ENCODE measurements at places on chromosomes 13 and 19.

DNA sequence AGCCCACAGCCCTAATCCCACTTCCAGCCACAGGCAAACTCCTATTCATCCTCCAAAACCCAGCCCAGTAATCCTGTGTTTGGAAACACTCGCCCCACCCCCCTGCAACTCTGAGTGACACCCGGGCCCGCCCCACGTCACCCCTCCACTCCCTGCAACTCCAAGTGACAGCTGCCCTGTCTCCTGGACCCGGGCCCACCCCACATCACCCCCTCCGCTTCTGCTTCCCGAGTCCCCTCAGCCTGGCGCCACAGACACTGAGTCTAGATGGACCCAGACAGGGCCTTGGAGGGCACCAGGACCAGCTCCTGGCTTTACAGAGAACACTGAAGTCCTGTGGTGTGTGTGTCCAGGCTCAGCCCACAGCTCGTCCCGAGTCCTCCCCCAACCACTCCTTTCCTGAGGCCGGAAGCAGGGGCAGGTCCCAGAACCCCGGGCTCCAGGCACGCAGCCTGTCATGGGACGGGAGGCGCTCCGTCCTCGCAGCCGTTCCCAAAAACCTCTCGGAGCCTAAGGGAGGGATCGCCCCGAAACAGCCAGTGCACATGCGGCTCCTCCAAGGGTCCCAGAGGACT is 7.7 kb downstream of the REXO1 start:
- peak overlapping the region; percentile 63 for H3K27ac ChIP-seq
- no peak overlapping the region for H3K4me3 ChIP-seq
- no peak for DNase-seq
- no peaks in the 10 kb centered on the region for H3K27me3 ChIP-seq
- H3K4me1 ChIP-seq = 0 out of 2 replicates have a peak, but pooled peaks cover 6% of the 10 kb centered on the region

- peaks cover 72% of the 10 kb centered on the region for H3K27me3 ChIP-seq
- no peak overlapping the region for H3K27ac ChIP-seq
- no peak for DNase-seq
- H3K4me1 ChIP-seq = peaks cover 45% of the 10 kb centered on the region
Observed at GRCh38 chr13:112069061-112069844, 2.3 kb downstream of the SOX1 start.

GRCh38 chr13:30796631-30797601 is 61.6 kb downstream of the ALOX5AP start:
- no peaks in the 10 kb centered on the region for H3K27me3 ChIP-seq
- no peak overlapping the region for H3K27ac ChIP-seq
- DNase-seq = no peak
- no peaks in the 10 kb centered on the region for H3K36me3 ChIP-seq
- H3K4me3 ChIP-seq = no peak overlapping the region
- H3K4me1 ChIP-seq = peaks cover 17% of the 10 kb centered on the region

GRCh38 chr19:55032170-55032800 is 5.8 kb downstream of the GP6 start:
- no peaks in the 10 kb centered on the region for H3K4me1 ChIP-seq
- no peak for DNase-seq
- no peak overlapping the region for H3K4me3 ChIP-seq
- no peaks in the 10 kb centered on the region for H3K27me3 ChIP-seq
- H3K36me3 ChIP-seq = no peaks in the 10 kb centered on the region

DNA sequence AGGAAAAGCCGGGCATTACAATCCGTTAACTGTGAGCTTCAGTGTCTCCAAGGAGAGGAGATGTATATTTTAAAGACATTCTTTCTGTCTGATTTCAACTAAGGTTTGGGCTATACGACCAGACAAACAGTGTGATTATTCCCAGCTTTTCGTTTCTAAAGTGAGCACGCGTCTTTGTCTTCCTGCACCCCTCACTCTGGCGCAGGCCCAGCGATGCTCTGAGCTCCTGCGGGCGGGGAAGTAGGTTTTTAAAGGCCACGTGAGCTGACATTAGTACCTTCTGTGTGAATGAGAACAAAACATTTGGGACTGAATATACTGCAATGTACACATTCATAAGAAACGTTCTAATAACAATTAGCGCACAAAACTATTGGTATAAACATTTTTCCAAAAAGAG is 15.3 kb upstream of the RANBP3 start:
- H3K27me3 ChIP-seq = no peaks in the 10 kb centered on the region
- peaks cover 8% of the 10 kb centered on the region for H3K4me1 ChIP-seq
- H3K4me3 ChIP-seq = no peak overlapping the region
- H3K27ac ChIP-seq = no peak overlapping the region
- no peaks in the 10 kb centered on the region for H3K36me3 ChIP-seq

- H3K4me1 ChIP-seq = peaks cover 26% of the 10 kb centered on the region
- H3K27ac ChIP-seq = no peak overlapping the region
- H3K36me3 ChIP-seq = no peaks in the 10 kb centered on the region
- H3K4me3 ChIP-seq = no peak overlapping the region
Observed at GRCh38 chr13:28568286-28568685, 73.4 kb upstream of the FLT1 start.

- H3K27ac ChIP-seq = peak overlapping the region; percentile 98
- no peaks in the 10 kb centered on the region for H3K36me3 ChIP-seq
- H3K27me3 ChIP-seq = peaks cover 7% of the 10 kb centered on the region
- peak; percentile 98 for DNase-seq
- H3K4me1 ChIP-seq = peaks cover 8% of the 10 kb centered on the region
Observed at GRCh38 chr19:38596057-38596981, 21.4 kb downstream of the MAP4K1 start.

DNA sequence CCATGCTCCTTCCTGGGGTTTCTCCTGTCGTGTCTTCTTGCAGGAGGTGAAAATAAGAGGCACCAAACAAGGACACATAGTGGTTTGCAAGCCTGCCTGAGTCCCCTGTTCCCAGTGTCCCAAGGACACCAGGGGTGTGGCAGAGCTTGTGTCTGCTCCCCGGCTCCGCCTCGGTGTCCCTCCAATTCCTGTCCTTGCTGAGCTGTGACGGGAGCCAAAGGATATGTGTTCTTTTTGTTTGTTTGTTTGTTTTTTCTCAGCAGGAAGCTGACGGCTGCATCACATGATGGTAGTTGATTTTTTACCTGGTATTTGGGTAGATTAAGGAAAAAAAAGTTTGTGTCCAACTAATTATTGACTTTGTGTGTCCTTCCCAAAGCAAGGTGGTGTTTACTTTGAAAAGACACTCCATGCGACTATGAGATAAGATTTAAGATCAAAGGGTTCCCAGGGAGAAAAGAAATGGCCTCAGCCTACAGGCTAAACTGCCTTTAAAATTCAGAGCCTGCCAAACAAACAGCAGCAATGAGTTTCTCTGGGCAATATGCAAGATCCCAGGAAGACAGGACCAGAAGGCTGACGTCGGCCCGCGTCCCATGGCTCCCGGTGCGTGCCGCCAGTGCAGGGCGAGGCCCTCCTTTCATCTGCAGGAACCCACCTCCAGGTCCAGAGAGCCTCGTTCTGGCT is 50.8 kb upstream of the XPO4 start:
- H3K36me3 ChIP-seq = no peaks in the 10 kb centered on the region
- no peak overlapping the region for H3K4me3 ChIP-seq
- no peak for DNase-seq

GRCh38 chr19:49546825-49547565 is 19.2 kb downstream of the RCN3 start:
- H3K4me1 ChIP-seq = peaks cover 4% of the 10 kb centered on the region
- H3K27ac ChIP-seq = peak overlapping the region; percentile 67
- H3K27me3 ChIP-seq = no peaks in the 10 kb centered on the region

DNA sequence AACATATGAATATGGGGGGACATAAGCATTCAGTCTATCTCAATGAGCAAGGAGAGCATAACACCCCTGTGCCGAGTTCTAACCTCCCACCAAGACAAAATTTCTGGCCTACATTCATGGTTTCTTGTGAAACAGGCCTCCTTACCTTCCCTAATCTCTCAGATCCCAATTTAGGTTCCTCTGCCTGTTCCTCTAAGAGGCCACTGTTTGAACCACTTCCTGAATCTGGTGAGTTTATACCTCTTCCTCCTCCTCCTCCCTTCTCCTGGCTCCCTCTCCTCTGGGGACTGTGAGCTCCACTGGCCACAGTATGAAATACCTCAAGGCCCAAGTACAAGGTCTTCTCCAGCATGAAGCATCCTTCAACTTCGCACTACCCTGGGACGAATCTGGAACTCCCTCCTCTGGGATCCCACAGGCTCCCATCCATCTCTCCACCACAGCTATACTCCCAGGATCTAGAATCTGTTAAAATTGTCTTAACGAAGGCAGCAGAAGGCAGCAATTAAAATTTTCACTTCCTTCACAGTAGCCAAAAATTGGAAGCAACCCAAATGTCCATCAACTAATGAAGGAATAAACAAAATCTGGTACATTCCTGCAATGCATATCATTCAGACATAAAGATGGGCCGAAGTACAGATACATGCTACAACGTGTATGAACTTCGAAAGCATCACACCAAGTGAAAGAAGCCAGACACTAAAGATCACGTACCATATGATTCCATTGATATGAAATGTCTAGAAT is 7.8 kb upstream of the SIGLECL1 start:
- H3K27me3 ChIP-seq = peaks cover 16% of the 10 kb centered on the region
- 0 out of 2 replicates have a peak, but pooled peaks cover 3% of the 10 kb centered on the region for H3K4me1 ChIP-seq
- H3K36me3 ChIP-seq = no peaks in the 10 kb centered on the region
- no peak for DNase-seq
- no peak overlapping the region for H3K4me3 ChIP-seq
- no peak overlapping the region for H3K27ac ChIP-seq

GRCh38 chr19:30387311-30388115 is 15.3 kb downstream of the ZNF536 start:
- peaks cover 31% of the 10 kb centered on the region for H3K4me1 ChIP-seq
- no peak for DNase-seq
- peaks cover 5% of the 10 kb centered on the region for H3K27me3 ChIP-seq
- H3K4me3 ChIP-seq = no peak overlapping the region
- no peaks in the 10 kb centered on the region for H3K36me3 ChIP-seq

DNA sequence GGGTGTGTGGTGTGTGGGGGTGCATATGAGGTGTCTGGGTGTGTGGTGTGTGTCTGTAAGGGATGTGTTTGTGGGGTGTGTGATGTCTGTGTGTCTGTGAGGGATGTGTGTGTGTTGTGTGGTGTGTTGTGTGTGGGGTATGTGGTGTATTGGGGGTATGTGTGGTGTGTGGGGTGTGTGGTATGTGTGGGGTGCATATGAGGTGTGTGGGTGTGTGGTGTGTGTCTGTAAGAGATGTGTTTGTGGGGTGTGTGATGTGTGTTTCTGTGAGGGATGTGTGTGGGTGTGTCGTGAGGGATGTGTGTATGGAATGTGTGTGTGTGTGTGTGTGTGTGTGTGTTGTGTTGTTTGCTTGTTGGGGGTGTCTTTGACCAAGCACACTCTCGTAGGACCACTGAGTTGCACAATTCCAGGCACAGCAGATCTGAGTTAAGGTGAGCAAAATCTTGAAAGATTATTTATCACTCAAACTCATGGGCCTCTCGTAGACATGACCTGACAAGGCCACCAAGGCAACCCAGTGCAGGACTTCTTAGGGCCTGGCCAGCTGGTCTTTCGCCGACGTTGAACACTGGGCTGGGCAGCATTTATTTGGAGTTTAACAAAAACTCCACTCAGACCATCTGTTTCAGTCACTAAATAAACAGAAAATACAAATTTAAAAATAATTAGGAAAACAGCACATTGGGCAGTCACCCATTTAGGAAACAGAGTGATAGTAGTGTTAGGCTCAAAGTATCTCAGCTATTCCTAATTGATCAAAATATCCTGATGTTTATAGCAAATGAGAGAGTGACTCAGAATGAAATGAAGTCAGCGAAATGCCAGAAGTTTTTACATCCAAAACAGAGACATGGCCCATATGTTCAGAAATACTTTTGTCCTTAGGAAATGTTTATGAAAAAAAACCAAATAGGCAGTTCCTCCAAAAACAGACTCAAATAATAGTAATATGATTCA is 301.1 kb downstream of the FGF9 start:
- peaks cover 11% of the 10 kb centered on the region for H3K4me1 ChIP-seq
- H3K27ac ChIP-seq = no peak overlapping the region
- H3K4me3 ChIP-seq = no peak overlapping the region

DNA sequence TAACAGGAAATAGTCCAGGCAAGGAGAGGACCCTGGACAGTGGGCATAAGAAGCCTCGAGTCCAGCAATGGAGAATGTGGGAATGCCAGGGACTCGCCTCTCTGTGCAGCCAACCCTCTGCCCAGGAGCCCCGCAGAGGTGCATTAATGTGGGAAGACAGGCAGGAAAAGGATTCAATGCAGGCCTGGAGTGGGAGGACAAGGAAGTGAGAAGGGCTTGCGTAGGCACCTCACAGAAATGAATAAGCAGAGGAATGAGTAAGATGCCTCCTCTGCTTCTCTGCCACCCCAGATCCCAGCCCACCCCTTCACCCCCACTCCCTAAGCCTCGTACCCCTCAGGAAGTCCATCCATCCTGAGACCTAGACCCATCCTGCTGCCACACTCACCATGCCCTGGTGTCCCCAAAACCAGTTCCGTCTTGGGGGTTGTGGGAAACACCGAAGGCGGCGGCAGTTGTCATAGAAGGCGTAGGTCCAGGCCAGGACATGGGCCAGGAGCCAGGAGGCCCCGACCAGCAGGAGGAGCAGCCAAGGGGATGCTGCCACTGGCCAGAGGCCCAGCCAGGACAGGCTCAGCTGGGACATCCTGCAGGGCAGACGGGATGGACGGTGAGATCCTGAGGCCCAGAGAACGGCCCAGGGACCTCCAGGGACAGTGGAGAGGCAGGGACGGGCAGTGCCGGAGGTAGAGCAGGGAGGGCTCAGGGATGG is 692 bp downstream of the CYP4F2 start:
- H3K4me1 ChIP-seq = no peaks in the 10 kb centered on the region
- no peak overlapping the region for H3K27ac ChIP-seq
- no peak overlapping the region for H3K4me3 ChIP-seq
- H3K36me3 ChIP-seq = peaks cover 21% of the 10 kb centered on the region
- H3K27me3 ChIP-seq = peaks cover 15% of the 10 kb centered on the region

DNA sequence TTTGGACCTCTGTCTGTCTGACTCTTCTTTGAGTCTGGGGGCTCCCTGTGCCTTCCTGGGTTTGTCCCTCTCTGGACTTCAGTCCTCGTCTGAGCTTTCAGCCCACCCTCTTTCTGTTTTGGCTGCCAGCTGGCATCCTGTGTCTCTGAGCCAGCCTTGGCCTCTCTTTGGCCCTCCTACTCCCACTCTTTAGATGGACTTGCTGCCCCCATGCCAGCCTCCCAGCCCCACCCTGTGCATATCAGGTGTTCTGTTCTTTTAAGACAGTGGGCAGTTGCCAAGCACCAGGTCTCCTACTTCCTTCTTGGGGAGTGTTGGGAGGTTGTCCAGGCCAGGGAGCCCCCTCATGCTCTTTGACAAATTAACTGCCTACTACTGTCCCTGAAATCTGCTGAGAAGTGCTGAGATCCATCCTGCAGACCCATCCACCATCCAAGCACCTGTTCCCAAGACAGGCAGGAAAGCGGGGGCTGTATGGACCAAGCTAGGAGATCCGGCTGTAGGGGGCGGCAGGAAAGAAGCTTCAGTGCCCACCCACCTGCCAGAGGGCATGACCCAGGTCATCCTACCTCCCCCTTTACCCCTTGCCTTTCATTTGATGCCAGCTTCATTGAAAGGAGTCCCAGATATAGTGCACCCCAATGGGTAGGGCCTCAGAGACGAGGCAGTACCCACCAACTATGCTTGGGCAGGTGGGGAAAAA is 9.6 kb downstream of the CIC start:
- peak overlapping the region; percentile 74 for H3K4me3 ChIP-seq
- H3K4me1 ChIP-seq = peaks cover 21% of the 10 kb centered on the region
- no peak for DNase-seq
